HT1080 (cell line): ENCODE measurements at places on chromosomes 16 and 17. TPM values are rescaled to one million over a fixed set of nuclear protein-coding genes. Genes with fewer than 3 reads are reported as not detected.
A peak's percentile ranks its signal among the peaks of the same experiment; 100 is the strongest.

The PSMD3 gene
- 229 and 243 TPM in 2 replicates for total RNA-seq

The ZC3H7A gene
- 20.9 and 35.3 TPM in 2 replicates for total RNA-seq

The SMPD3 gene
- total RNA-seq = 0.31 TPM in 1 of 2 replicates, not detected in the other

The AGRP gene
- total RNA-seq = not detected in 2 replicates

The TMEM238L gene
- total RNA-seq = not detected in 2 replicates

The IRX3 gene
- total RNA-seq = 7.2 and 9.8 TPM in 2 replicates

GRCh38 chr17:47733047-47733673, at the start of gene TBX21:
Gene TBX21, plus strand, starts transcription at chr17:47733236. Its CDS starts 219 bp downstream, at chr17:47733455.
- no peak for DNase-seq

DNA sequence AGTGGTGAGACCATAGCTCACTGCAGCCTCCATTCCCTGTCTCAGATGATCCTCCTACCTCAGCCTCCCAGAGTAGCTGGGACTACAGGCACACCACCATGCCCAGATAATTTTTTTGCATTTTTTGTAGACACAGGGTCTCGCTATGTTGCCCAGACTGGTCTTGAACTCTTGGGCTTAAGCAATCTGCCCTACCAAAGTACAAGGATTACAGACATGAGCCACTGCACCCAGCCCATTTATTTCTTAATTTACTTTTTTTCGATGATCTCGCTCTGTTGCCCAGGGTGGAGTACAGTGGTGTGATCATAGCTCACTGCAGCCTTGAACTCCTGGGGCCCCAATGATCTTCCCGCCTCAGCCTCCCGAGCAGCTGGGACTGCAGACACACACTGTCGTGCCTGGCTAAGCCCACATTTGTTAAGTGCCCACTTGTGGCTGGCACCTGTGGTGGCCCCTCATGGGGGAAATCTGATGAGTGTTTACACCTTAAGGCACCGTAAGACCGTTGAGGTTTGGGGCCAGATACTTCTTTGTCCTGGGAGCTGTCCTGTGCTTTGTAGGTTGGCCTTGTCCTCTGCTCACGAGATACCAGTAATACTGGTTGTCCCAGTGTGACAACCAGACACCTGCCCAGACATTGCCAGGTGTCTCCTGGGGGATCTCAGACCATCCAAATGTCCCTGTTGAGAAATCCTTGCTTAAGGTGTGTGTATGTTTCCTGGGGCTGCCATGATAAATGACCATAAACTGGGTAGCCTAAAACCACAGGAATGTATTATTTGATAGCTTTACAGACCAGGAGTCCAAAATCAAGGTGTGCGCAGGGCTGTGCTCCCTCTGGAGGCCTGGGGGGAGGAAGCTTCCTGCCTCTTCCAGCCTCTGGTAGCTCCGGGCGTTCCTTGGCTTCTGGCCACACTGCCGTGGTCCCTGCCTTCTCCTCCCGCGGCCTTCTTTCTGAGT, 141.4 kb upstream of the GSE1 start:
- DNase-seq = peak; percentile 15

- DNase-seq = no peak
Observed at GRCh38 chr16:58948244-58948643, 214.1 kb upstream of the GOT2 start.

GRCh38 chr16:56911771-56912571, 20.0 kb upstream of the HERPUD1 start:
- peak; percentile 24 for DNase-seq

DNA sequence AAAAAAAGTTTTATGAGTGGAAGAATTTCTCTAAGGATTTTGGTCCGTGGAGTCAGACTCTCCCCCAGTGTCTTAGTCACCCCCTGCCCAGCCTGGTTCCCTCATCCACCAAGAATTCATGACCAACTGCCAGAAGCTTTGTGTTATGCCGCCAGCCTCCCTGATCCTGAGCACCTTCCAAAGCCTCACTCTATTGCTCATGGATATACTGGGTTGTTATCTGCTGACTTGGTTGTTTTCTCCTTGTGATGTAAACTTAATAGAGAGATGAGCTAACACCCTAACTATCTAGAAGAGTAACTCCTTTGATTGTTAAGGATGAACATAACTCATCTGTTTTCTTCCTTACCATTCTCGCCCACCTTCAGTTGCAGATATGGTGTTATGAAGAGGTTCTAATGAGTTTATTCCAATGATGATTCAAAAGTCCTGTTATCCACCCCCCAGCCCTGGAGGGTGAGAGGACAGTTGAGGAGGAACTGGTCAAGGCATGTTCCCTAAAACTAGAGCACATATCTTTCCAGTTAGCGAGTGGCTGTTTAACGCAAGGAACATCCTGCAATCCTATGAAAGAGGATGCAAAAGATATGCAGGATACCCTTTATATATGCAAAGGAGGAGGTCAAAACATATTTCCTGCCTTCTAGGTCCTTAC, 1.5 kb upstream of the PSMD3 start:
- DNase-seq = peak; percentile 78

DNA sequence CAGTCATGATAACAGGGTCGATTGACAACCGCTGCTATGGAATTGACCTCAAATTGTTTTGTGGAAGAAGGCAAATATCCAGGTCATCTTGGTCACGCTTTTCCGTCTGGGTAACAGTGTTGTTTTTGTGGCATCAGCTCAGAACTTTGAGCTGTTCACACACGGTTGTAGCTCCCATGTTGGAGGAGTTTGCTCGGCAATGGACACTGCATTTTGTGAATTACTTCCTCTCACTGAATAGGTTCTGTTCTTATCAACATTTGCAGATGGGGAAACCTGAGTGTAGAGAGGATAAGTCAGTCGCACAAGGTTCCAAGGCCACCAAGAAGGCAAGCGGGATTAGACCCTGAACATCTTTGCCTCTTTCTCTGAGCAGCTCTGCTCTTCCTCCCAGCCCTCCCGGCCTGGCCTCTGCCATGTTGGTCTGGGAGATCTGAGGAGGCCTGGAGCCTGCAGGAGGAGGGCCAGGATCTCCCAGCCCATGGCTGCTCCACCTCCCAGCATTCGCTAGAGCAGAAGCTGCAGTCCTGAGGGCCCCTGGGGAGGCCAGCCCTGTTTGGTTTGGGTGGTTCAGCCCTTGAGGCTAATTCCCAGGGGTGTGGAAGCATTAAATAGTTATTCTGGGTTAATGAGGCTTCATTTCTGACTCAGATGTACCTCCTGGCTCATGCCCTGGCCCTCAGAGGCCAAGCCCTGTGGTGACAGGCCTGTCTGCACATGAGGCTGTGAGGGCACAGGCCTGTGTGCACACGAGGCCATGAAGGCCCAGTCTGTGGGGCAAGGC, 154.1 kb upstream of the PLCG2 start:
- DNase-seq = no peak

DNA sequence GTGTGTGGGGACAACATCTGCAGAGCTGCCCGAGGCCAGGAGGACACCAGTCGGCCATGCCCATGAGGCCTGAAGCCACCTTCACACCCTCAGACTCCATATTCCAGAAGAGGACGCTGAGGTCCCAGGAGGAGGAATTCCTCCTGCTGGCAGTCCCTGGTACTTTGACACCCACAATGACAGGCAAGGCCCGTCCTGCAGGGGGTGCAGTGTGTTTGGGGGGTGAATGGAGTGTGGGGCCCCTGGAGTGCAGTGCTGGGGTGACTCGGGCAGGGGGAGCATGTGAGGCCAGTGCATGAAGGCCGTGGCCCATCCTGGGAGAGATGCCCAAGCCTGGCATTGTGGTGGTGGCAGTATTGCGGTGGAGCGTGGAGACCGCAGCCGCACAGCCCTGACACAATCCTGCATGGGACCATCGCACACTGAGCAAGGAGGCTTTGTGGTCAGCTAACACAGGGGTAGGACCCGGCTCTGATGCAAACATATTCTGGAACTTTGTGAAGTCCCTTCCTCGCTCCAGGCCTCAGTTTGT, 52.2 kb downstream of the ZDHHC7 start:
- DNase-seq = no peak

- no peak for DNase-seq
Observed at GRCh38 chr16:1285669-1286512, 23.5 kb upstream of the UBE2I start.

DNA sequence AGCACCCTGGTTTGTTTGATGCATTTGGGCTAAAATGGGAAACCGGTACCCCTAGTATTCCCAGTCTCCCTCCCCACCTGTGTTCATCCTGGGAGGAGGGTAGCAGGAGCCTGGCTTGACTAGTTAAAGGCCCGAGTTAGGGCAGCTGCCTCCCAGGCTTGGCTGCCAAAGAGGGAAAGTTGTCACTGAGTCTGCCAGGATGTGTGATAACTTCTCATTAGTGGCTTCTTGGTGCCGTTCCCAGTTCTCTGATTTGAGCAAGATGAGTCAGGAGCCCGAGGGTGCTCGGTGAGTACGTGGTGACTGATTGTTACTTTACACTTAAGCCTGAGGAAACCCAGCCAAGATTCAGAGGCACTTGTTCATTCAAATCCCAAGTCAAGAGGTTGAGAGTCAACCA, 2.5 kb downstream of the KRT32 start:
- peak; percentile 91 for DNase-seq

DNA sequence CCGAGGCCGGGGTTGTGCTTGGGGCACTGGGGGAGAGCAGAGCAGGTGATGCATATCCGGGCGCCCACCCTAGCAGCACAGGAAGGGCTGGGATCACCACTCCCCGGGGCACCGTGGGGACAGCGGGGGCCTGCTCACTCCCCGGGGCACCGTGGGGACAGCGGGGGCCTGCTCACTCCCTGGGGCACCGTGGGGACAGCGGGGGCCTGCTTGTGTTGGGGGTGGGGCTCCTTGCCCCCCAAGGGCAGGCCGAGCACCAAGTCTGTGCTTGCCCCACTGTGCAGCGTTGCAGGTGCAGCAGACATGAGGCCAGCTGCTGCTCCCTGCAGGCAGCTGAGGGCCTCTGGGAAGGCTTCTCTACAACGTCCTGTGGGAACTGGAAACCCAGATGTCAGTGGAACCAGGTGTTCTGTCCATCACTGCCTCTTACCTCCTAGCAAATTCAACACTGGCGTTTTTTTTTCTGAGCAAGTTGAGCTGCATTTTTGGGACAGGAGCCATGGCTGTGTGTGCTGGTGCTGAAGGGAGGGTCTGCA, 25.0 kb upstream of the ZNF750 start:
- DNase-seq = no peak

DNA sequence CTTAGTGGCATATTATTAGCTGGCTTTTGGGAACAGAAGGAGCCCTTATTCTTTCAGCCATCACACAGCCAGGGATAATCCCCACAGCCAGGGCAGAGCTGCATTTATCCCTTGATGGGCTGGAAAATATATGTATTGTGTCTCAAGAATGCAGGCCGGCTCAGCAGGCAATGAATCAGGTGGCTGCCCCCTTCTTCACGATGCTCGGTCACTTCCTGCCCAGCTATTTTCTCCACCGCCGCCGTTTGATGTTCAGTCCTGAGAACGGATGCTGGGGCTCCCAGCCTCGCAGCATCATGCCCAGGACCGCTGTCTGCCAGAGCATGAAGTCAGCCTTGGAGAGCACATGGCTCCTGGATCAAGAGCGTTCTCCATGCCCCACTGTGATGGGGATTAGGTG, 4.3 kb upstream of the MYH3 start:
- DNase-seq = no peak

GRCh38 chr16:29745121-29745852, 503 bp downstream of the C16orf54 start:
- DNase-seq = no peak

DNA sequence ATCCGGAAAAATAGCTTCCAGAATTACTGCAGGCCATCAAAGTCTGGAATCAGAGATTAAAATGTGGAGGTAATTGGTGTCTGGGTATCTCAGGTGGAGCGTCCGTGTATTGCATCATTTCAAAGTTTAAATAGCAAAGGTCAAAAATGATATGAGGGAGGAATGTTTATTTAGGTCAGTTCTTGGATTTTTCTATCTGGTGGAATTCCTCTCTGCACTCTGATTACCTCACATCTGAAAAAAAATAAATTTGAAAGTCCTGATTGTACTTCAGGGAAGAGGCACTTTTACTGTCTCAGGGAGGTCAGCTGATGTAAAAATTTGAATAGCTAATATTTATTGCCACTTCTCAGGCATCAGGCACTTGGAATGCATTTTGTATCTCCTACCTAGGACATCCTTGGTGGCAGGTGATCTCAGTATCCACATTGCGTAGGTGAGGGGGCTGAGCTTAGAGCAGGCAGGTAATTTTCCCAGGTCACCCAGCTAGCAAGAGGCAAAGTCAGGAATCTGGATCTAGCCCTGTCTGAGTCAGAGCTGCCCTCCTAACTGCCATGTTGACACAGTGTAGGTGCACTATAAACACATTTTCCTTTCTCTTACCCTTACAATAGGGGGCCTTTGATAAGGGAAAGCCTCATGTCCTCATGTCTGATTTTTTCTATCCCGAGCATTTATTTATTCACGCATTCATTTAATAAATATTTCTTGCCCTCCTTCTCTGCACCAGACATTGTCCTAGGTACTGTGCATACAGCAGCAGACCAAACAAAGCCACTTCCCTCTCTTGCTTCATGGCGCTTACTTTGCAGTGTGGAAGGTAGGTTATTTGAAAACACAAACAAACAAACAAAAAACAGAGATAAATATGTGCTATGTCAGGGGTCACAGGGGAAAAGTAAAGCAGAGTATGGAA, 454.3 kb downstream of the HAPSTR1 start:
- no peak for DNase-seq
